ENCODE measurements at places on chromosomes 2 and 18.

- no peak for DNase-seq
These were observed 4.4 kb downstream of the KLHL41 start for GRCh38 chr2:169513926-169514325.

- no peak for DNase-seq
These were observed 67.0 kb downstream of the DGKD start for GRCh38 chr2:233421091-233421816.

- no peak for DNase-seq
These were observed 334.9 kb downstream of the CYP26B1 start for GRCh38 chr2:71812736-71813135.

DNA sequence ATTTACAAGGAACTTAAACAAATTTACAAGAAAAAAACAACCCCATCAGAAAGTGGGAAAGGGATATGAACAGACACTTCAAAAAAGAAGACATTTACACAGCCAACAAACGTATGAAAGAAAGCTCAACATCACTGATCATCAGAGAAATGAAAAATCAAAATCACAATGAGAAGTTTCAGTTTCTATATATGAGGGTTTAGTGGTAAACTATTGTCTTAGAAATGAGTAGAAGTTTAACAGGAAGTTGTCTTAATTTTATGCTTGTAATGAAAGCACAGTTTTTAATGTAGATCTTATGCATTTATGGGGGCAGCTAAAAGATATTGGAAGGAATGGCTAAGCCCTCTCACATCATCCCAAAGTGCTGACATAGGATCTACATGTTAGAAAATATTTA lies 325.4 kb downstream of the ERBB4 start:
- no peak for DNase-seq

DNA sequence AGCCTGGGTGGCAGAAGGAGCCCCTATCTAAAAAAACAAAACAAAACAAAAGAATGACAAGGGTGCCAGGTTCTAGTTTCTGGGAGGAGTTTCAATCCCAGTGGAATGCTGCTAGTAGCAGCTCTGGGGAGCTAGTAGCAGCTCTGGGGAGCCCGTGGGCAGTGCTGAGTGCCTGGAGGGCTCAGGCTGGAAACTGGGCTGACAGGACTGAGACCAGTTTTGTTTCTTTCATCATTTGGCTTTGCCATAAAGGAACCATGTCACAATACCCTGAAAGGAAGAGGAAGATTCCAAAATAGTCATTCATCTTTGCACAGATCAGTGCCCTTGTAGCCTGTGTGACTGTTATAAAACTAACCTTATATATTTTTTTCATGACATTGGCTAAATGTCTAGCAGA lies 10.6 kb downstream of the MFSD6 start:
- peak; percentile 62 for DNase-seq

DNA sequence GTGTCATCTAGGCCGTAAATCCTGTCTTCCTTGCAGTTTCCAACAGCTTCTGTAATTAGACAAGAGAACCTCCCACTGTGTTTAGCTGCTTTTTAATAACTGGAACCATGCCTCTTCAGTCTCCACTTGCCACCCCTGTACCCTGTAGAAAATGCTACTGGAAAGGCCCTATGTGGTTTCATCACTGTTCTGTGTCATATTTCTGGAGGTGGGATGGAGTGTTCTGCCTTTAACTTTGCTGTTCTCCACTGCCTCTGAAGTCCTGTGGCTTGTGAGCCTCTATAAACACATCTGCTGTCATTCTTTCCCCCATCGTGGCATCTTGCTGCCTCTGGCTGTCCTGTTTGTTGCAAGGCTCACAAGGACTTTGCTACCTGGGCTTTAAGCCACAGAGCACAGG lies 17.9 kb downstream of the MGAT5 start:
- DNase-seq = no peak

DNA sequence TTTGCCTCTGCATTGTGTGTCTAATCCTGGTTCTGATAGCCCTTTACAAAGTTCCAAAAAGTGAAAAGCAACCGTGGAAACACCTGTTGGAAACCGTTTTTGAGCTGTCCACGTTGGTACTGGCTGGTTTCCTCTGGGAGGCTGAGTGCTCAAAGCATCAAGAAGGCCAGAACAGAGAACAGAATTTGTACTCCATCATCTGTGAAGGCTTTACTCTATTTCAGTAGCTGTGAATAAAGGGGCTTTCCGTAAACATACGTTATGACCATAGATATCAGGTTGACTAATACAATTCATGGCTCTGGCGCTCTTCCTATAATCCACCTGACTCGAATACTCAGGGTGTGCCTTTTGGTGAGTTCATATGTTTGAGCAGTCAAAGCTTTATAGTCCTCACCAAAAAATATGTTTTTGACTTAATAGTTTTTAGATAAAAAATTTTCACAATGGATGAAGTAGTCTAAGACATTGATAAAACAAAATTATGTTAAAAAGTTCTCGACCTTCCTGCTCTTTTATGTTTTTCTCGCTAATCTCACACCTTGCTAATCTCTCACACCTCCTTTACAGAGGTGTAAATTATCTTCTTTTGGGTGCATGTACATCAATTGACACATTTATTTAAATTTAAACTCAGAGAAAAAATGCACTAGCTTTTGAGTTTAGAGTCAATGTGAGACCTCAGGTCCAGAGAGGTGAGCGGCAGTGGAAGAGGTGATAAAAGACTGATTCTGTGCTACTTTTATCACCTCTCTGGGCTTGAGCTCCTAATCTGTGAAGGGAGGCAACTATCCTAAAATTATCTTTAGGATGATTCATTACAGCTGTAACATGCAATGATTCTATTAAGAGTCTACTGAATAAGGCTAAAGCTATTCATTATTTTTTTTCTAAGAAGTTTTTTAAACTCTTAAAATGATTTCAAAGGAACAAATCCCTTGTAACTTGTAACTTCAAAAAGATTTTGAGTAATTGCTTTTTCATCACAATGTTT lies 65.3 kb downstream of the CXCR4 start:
- no peak for DNase-seq

GRCh38 chr2:218780046-218780445 lies 1.9 kb upstream of the CYP27A1 start:
- no peak for DNase-seq

DNA sequence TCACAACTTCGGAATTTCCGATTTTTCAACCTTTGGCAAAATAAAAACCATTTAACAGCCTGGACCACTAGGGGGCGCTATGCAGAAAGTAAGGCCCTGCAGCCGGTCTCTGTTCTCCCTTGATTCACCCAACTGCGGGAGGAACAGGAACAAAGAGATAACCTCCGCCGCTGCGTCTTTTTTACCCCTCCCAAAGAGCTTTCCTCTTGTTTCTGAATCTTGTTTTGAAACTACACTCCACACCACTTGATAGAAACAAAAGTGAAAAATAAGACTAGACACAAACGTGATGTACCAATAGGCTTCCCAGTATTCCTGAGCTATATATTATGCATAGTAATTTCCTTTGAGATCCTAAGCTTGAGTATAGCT lies 231.2 kb downstream of the MYO3B start:
- DNase-seq = peak; percentile 72

DNA sequence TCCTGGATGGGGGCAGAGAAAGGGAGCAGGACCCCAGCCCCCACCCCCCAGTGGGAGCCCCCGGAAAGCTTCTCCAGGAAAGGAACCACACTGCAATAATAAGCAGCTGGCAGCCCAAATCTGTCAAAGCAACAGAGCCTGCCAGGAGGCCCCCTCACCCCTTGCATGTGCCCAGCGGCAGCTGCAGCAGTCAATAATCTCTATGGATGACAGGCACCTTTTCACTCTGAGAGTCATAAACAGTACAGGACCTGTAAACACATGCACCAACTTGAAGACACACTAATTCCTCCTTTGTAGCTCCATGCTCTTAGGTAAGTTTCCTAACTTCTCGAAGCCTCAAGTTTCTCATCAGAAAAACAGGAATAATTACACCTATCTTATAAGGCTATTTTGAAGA lies 26.2 kb upstream of the KDM3A start:
- DNase-seq = no peak
